ENCODE measurements at places on chromosomes 13 and 19.

DNA sequence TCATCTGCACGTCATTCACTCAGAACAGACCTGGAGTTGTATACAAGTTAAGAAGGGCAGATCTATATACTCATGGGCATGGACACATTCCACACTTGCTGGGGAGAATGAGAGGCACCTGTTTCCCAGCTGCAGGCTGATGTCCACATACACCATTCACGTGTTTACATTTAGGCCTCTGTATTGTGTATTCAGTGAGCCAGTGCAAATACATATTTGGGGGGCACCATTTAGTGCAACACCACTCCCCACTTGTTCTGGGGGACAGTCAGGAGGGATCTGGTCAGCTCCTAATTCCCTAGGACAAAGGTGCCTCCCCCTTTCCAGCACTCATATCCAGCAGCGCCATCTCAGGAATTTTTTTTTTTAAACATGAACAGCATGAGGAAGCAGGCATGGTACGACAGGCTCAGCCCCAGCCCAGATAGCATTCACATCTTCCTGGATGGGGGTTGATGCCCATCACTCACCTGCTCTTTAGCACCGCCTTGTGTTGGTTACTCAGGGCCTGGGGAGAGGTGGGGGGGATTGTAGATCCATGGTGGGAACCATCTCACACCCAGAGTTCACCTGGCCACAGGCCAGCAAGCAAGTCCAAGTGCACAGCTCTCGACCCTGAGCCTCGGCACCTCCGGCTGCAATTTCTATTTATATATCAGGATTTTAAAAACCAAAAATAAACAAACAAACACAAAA is 56.9 kb upstream of the ZNF254 start:
- DNase-seq = no peak
- no peak overlapping the region for H3K27ac ChIP-seq
- no peak overlapping the region for H3K4me3 ChIP-seq
- peaks cover 23% of the 10 kb centered on the region for H3K4me1 ChIP-seq

DNA sequence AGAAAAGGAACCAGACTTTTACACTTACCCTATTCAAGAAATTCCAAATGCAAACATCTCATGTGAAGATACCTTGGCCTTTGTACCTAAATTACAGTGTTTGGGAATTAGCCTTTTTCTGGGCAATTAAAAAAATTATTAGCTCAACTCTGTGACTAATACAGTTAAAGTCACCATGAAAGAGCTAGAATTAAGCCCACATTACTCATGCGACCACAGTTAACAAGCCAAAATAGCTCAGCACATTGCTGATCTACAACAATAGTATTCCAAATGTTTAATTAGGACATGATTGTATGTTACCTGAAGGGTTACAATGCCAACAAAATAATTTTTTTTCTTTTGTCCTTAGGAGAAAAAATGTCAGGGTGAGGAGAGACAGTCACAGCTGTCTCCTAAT is 263.6 kb upstream of the GPC6 start:
- H3K27me3 ChIP-seq = no peaks in the 10 kb centered on the region
- no peaks in the 10 kb centered on the region for H3K4me1 ChIP-seq

GRCh38 chr13:96492766-96493165 is 402.9 kb downstream of the HS6ST3 start:
- no peak overlapping the region for H3K4me3 ChIP-seq
- no peak overlapping the region for H3K27ac ChIP-seq
- no peaks in the 10 kb centered on the region for H3K27me3 ChIP-seq
- no peaks in the 10 kb centered on the region for H3K4me1 ChIP-seq
- H3K36me3 ChIP-seq = no peaks in the 10 kb centered on the region
- no peak for DNase-seq

DNA sequence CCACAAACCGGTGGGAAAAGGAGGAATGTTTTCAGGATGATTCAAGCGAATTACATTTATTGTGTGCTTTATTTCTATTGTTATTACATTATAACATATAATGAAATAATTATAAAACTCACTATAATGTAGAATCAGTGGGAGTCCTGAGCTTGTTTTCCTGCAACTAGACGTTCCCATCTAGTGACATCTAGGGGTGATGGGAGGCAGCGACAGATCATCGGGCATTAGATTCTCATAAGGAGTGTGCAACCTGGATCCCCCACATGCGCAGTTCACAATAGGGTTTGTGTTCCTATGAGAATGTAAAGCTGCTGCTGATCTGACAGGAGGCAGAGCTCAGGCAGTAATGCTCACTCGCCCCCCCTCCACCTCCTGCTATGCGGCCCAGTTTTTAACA is 54.5 kb downstream of the SPTBN4 start:
- no peak for DNase-seq
- H3K4me1 ChIP-seq = no peaks in the 10 kb centered on the region
- no peak overlapping the region for H3K4me3 ChIP-seq
- H3K27ac ChIP-seq = no peak overlapping the region

- H3K27me3 ChIP-seq = no peaks in the 10 kb centered on the region
- H3K27ac ChIP-seq = no peak overlapping the region
- H3K4me1 ChIP-seq = no peaks in the 10 kb centered on the region
- no peak for DNase-seq
- H3K4me3 ChIP-seq = no peak overlapping the region
These were observed 385.9 kb upstream of the SPRY2 start for GRCh38 chr13:80726868-80727267.

GRCh38 chr13:66224663-66225062 is 1005.5 kb downstream of the PCDH9 start:
- H3K4me3 ChIP-seq = no peak overlapping the region
- no peaks in the 10 kb centered on the region for H3K36me3 ChIP-seq
- H3K27ac ChIP-seq = no peak overlapping the region
- no peaks in the 10 kb centered on the region for H3K4me1 ChIP-seq

- H3K27ac ChIP-seq = no peak overlapping the region
- no peak overlapping the region for H3K4me3 ChIP-seq
- peak; percentile 12 for DNase-seq
These were observed 31.5 kb downstream of the KLF5 start for GRCh38 chr13:73090116-73090822.

DNA sequence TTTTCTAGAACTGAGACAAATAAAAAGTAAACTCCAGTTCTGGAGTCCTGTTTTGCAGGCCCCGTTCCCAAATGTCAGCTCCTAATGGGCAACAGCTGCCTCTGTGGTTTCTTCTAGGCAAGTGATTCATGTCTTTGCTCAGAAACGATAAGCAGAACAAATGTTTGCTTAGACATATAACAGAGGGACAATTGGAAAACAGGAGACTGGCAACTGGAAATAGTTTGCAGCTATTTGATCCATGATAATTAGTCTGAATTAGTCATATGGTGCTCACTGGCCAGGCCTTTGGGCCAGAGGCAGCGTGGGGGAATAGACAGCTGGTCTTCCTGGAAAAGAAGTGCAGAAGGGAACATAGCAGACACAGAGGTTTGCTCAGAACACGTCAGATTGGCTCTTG is 29.2 kb upstream of the TSHZ3 start:
- H3K27ac ChIP-seq = no peak overlapping the region
- H3K4me3 ChIP-seq = no peak overlapping the region
- H3K4me1 ChIP-seq = no peaks in the 10 kb centered on the region
- peaks cover 44% of the 10 kb centered on the region for H3K27me3 ChIP-seq
- no peak for DNase-seq

- no peaks in the 10 kb centered on the region for H3K27me3 ChIP-seq
- H3K36me3 ChIP-seq = peaks cover 13% of the 10 kb centered on the region
- DNase-seq = no peak
- H3K4me1 ChIP-seq = peaks cover 2% of the 10 kb centered on the region
- H3K27ac ChIP-seq = no peak overlapping the region
- peak overlapping the region; percentile 10 for H3K4me3 ChIP-seq
These were observed 36.3 kb downstream of the SMIM24 start for GRCh38 chr19:3443840-3444694.

DNA sequence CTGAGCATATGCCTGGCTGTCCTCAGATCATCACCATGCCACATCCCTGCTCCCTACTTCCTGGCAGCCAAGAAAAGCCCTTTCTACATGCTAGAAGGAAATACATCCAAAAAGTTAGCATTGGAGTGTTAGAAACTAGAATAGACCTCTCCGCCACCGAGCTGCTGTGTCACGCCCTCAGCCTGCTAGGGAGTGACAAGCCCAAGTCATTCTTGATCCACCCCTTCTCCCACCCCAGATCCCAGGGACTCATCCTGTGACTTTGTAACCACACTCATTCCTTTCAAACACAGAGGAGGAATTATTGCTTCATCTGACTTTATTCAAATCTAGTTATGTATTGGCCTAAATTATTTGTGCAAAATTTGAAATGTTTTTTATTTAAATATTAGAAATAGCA is 45.3 kb downstream of the POLR1D start:
- H3K27ac ChIP-seq = no peak overlapping the region
- no peaks in the 10 kb centered on the region for H3K4me1 ChIP-seq
- H3K27me3 ChIP-seq = no peaks in the 10 kb centered on the region

DNA sequence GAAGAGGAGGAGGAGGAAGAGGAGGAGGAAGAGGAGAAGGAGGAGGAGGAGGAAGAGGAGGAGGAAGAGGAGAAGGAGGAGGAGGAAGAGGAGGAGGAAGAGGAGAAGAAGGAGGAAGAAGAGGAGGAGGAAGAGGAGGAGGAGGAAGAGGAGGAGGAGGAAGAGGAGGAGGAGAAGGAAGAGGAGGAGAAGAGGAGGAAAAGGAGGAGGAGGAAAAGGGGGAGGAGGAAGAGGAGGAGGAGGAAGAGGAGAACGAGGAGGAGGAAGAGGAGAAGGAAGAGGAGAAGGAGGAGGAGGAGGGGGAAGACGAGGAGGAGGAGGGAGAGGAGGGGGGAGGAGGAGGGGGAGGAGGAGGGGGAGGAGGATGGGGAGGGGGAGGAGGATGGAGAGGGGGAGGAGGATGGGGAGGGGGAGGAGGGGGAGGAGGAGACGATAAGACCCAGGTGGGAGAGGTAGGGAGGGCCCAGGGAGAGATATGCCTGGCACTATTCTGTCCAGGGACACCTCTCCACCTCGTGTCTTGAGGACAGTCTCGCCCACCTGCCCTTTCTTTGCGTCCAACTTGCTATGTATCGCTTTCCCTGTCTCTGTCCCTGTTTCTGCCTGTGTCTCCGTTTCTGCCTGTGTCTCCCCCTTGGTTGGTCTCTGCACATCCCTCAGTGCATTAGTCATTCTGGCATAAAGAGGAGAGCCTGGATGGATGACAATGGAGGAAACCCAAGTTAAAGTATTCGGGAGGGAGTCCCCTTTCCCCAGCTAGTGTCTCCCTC is 7.1 kb upstream of the KLK5 start:
- peaks cover 36% of the 10 kb centered on the region for H3K27me3 ChIP-seq
- no peaks in the 10 kb centered on the region for H3K36me3 ChIP-seq
- no peak overlapping the region for H3K4me3 ChIP-seq
- H3K4me1 ChIP-seq = no peaks in the 10 kb centered on the region
- no peak overlapping the region for H3K27ac ChIP-seq

- H3K4me1 ChIP-seq = peaks cover 31% of the 10 kb centered on the region
- no peak for DNase-seq
- H3K36me3 ChIP-seq = no peaks in the 10 kb centered on the region
- H3K4me3 ChIP-seq = peak overlapping the region; percentile 56
- H3K27ac ChIP-seq = no peak overlapping the region
These were observed 1.9 kb downstream of the KCTD12 start for GRCh38 chr13:76884186-76884906.

DNA sequence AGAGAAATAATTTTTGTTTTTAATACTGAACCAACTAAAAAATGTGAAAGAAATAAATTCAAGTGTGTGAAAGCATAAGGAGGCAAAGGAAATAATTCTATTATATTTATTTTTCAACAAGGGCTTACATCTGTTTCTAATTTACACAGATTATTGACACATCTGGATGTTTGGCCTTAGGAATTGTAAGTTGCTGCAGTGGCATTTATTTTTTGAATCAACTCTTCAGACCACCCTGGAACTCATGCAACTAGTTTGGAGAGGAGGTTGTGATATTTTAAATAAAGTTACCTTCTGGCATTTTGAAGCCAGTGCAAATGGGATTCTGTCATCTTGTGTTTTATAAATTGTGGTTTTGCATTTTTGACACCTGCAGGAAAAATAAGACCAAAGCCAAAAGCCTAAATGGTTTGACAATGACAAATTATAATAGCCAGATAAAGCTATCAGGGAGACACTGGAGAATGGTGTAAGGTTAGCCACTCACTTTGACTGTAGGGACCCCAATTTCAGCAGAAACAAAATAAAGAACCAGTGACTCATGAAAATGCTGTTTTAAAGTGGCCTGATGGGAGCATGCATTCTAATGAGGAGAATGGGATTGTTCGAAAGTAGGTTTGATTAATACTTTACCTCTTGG is 192.9 kb downstream of the KLF5 start:
- H3K27me3 ChIP-seq = no peaks in the 10 kb centered on the region
- H3K4me3 ChIP-seq = no peak overlapping the region
- H3K4me1 ChIP-seq = no peaks in the 10 kb centered on the region
- no peak overlapping the region for H3K27ac ChIP-seq
- no peak for DNase-seq

DNA sequence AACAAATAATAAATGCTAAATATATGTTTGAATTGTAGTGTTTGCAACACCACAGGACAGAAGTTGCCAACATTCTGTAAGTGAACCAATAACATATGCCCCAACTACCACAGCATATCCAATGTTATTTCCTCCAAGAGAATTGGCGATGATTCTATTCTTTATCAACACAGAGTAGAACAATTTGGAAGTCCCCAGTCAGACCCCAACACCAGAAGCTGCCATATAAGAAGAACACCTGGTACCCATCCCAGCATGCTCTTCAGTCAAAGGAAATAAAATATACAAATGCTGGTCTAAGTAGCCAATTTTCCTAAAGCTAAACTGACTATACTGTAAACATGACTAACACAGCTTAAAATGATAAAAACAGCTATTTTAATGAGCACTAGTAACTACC is 145.7 kb downstream of the KLF12 start:
- no peak overlapping the region for H3K4me3 ChIP-seq
- no peak for DNase-seq
- H3K36me3 ChIP-seq = peaks cover 21% of the 10 kb centered on the region
- no peak overlapping the region for H3K27ac ChIP-seq
- H3K27me3 ChIP-seq = no peaks in the 10 kb centered on the region

DNA sequence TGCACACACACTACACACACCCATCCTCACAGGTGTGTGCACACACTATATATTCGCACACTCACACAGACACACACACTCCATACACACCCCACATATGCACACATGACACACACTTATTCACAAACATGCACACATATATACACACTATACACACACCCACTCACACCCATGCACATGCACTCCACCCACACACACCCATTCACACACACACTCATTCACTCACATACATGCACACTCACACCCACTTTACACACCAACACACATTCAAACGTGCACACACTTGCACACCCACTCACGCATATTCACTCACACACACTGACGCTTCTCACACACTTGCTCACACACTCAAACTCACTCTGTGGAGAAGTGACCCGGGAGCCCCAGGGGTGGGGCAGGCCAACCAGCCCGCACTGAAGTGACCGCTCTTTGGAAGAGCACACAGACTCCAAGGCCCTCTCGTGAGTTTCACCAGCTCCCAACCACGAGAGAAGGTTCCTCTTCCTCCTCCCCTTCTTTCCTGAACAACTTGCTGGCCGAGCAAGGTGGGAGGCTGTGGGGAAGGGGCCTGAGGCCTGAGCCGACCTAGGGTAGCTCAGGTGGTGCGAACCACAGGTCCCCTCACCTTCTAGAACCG is 86.1 kb upstream of the TM9SF2 start:
- H3K27me3 ChIP-seq = no peaks in the 10 kb centered on the region
- peak overlapping the region; percentile 47 for H3K4me3 ChIP-seq
- no peak for DNase-seq

GRCh38 chr13:104318121-104318520 is 1251.9 kb upstream of the SLC10A2 start:
- DNase-seq = no peak
- no peak overlapping the region for H3K4me3 ChIP-seq
- H3K27ac ChIP-seq = no peak overlapping the region

GRCh38 chr19:11007962-11008532 is 47.2 kb downstream of the SMARCA4 start:
- H3K4me3 ChIP-seq = no peak overlapping the region
- H3K4me1 ChIP-seq = no peaks in the 10 kb centered on the region
- H3K27ac ChIP-seq = no peak overlapping the region
- DNase-seq = no peak
- no peaks in the 10 kb centered on the region for H3K27me3 ChIP-seq
